ENCODE measurements at places on chromosomes 6 and 20.
A peak's percentile ranks its signal among the peaks of the same experiment; 100 is the strongest.

DNA sequence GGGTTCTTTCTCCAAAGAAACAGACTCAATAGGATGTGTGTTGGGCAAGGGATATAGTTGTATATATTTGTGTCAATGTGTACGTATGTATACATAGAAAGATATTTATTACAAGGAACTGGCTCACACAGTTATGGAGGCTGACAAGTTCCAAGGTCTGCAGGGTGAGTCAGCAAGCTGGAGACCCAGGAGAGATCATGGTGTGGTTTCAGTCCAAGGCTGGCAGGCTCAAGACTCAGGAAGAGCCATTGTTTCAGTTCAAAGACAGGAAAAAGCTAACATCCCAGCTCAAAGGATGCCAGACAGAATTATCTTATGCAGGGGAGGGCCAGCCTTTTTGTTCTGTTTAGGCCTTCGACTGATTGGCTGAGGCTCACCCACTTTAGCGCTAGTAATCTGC, 89.9 kb upstream of the RALGAPA2 start:
- DNase-seq: no peak

- no peak for DNase-seq
These were observed 127.7 kb downstream of the BFSP1 start for GRCh38 chr20:17403461-17403860.

- DNase-seq: no peak
These were observed 168.5 kb downstream of the CDC5L start for GRCh38 chr6:44556046-44556445.

DNA sequence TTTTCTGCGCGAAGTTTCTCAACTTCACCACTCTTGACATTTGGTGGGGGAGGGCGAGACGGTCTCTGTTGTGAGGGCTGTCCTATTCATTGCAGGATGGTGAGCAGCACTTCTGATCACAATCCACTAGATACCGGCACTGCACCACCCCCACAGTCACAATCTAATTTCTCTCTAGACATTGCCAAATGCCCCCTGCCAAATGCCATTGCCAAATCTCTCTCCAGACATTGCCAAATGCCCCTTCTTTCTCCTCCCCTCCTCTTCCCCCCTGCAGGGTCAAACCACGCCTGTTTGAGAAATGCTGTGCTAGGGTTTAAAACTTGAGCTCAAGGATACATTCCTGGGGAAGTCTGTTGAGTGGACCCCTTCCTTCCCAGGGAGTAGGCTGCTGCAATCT, 603.5 kb upstream of the CDH4 start:
- DNase-seq: no peak

DNA sequence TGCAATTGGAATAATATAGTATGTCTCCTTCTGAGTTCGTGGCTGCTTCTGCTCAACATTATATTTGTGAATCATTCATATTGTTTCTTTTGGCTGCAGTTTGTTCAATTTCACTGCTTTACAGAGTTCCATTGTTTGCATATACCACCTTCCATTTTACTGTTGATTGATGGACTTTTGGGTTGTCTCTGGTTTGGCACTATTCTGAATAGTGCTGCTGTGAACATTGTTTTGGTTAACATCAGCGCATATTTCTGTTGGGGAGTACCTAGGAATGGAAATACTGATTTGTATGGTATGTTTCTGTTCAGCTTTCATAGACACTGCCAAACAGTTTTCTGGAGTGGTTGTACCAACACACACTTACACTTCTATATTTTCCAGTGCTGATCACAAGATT, 46.9 kb downstream of the UST start:
- DNase-seq: no peak

DNA sequence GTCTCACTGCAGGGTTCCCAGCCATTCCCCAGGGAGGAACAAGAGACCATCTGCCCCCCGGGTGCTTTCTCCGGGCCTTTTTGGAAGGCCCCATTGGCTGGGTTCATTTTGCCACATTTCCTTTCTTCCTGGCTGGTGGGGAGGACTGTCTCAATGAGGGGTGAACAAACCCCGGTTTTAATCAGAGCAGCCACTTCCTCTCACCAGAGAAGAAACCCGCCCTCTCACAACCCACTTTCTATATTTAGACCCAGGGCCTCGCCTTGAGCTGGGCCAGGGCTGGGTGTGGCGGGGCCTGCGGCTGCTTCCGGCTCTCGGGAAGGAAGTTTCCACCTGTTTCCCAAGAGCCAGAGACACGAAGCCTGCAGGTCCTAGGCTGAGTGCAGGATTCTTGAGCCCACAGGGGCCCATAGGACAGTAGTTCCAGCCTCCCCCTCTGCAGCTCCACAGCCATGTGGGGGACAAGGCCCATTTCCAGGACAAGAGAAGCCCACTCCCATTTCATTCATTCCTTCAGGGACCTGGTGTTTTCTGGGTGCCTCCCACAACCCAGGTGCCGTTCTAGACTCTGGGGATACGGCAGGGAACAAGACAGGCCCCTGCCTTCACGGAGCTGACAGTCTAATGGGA, 41.8 kb downstream of the RBM38 start:
- DNase-seq: peak; percentile 94

- peak; percentile 77 for DNase-seq
These were observed 33.8 kb upstream of the RREB1 start for GRCh38 chr6:7073821-7074525.

- DNase-seq: no peak
These were observed 9.2 kb upstream of the DEFB110 start for GRCh38 chr6:50030777-50031562.

DNA sequence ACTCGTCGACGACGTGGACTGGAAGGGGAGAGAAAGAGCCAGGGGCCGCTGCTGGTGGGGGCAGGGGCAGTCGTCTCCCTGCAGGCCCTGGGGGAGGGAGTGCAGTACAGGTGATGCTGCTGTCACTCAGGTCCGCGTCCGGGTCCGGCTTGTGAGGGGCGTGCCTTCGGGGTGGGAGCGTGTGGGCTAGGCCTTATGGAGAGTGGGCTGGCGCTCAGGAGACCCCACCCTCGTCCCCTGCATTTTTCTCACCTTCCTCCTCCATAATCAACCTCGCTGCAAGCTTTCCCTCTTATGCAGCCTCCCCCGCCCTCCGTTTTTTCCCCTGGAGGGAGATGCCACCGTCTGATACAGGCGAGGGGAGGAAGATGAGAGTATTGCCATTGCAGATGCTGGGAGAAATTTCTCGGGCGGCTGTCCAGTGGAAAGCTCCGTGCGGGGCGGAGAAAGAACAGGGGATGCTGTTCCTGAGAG, 632 bp downstream of the PCMT1 start:
- DNase-seq: peak; percentile 40

DNA sequence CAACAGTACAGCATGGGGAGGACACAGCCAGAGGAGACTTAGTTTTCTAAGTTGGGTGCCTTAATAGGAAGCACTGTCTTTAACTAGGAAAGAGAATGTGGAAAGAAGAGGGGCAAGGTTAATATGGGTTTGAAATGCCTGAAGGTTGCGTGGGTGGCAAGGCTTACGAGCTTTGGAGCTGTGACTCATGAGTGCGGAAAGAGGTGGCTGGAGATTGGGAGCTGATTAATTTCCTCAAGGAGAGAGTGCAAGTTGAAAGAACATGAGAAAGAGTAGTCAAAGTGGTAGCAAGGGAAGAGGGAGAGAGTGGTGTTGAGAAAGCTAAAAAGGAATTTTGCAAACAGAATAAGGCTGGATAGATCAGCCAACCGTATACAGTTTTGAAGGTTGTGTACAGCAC, 315.1 kb upstream of the PRND start:
- no peak for DNase-seq

DNA sequence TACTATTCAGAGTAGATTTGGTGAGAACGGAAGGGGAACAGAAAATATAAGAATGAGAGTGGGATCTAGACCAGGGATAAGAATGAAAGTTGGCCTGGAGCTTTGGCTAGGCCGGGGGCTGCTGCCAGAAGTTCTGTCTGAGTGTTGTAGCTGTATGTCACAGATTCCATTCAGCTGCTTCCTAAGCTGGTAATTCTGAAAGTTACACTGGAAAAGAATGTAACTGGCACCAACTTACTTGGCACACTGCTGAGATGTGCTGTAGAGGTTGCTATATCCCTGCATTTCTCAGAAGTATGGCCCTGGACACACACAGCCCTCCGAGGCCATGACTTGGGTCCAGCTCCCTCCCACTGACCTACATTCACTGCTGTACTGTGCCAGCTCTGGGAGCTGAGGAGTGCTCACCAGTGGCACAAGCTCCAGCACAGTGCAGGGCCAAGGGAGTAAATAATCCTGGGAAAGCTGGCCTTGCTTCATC, 25.8 kb upstream of the TMEM217 start:
- DNase-seq: no peak

DNA sequence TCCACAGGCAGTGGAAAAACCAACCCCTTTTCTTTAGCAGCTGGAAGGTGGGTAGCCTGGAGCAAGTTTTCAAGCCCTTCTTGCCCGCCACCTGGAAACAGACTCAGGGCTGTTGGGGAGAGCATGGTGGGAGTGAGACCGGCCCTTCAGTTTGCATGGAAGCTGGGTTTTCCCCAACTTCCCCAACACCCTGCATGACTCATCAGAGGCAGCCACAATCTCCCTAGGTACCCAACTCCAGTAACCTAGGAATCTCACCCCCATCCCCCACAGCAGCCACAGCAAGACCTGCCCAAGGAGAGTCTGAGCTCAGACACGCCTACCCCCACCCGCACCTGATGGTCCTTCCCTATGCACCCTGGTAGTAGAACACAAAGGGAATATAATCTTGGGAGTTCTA, 86.3 kb upstream of the IRAK1BP1 start:
- no peak for DNase-seq
